ENCODE measurements at places on chromosomes 2 and 18. TPM values are rescaled to one million over a fixed set of nuclear protein-coding genes. Genes with fewer than 3 reads are reported as not detected.

The PRSS56 gene
- total RNA-seq: not detected

The PAX8 gene
- 0.28 TPM for total RNA-seq

The UGT1A4 gene
- total RNA-seq: not detected

The RAX gene
- total RNA-seq: not detected

GRCh38 chr2:10659898-10660568 is 29.7 kb downstream of the NOL10 start:
- peak; percentile 90 for DNase-seq

- no peak for DNase-seq
These were observed 26.7 kb downstream of the ZEB2 start for GRCh38 chr2:144493027-144493809.

- DNase-seq: no peak
These were observed 254.0 kb downstream of the KCNJ3 start for GRCh38 chr2:154952346-154952980.

DNA sequence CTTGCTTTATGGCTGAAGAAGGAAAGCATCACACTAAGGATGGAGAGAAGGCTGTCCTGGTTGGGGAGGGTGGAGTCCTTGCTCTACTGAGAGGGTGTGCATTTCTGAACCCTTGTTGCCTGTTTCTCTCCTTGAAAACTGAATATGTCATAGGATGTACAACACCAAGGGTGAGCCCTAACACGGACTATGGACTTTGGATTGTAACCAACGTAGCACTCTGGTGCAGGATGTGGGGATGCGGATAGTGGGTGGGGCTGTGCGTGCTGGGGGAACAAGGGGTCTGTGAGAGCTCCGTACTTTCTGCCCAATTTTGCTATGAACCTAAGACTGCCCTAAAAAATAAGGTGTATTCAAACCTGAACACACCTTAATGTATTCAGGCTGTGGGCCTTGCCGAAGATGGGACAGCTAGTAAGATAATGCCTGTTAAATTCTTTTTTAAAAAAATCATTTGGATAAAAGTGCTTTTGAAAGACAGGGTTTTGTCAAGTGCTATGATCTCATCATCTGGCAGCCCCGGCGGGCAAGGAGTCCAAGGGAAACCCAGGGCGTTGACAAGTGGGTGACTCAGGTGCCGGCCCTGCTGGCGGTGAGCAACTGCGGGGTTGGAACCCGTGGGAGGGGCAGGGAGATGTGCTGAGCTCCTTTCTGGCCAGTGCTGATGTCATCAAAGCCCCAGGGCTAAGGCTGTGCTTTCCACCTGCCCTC is 54.0 kb downstream of the GATA6 start:
- peak; percentile 95 for DNase-seq

- no peak for DNase-seq
These were observed 431.9 kb upstream of the TCF4 start for GRCh38 chr18:56019908-56020307.

- DNase-seq: peak; percentile 60
These were observed 28.4 kb downstream of the ARHGAP28 start for GRCh38 chr18:6757931-6758330.

- no peak for DNase-seq
These were observed 142.3 kb upstream of the KCNJ3 start for GRCh38 chr2:154556146-154556545.

- no peak for DNase-seq
These were observed 3.3 kb downstream of the L3MBTL4 start for GRCh38 chr18:6411382-6411781.

Measured in IMR-90 (cell line).